Activated naive CD4-positive, alpha-beta T cell treated with anti-CD3 and anti-CD28 coated beads for 36 hours (primary cell): ENCODE measurements at places on chromosomes 6 and 20. TPM values are rescaled to one million over a fixed set of nuclear protein-coding genes. Genes with fewer than 3 reads are reported as not detected.
A peak's percentile ranks its signal among the peaks of the same experiment; 100 is the strongest.

Gene CD93
- total RNA-seq: 0.05 TPM

Gene DNAH8
- total RNA-seq: 0.07 TPM

Gene PPP1R16B
- total RNA-seq: 40.0 TPM

Gene HEY2
- not detected for total RNA-seq

Gene NT5E
- 0.55 TPM for total RNA-seq

Gene PRL
- not detected for total RNA-seq

Gene INSM1
- total RNA-seq: 0.25 TPM

Gene C6orf132
- total RNA-seq: 0.14 TPM

Gene LAMP5
- total RNA-seq: not detected

Gene SIRPB2
- total RNA-seq: not detected

Gene RAB44
- not detected for total RNA-seq

- peak overlapping the region; percentile 100 for H3K27ac ChIP-seq
- DNase-seq: no peak
- peak overlapping the region; percentile 99 for H3K4me3 ChIP-seq
These were observed 1.1 kb upstream of the AFG1L start for GRCh38 chr6:108293527-108294296.

DNA sequence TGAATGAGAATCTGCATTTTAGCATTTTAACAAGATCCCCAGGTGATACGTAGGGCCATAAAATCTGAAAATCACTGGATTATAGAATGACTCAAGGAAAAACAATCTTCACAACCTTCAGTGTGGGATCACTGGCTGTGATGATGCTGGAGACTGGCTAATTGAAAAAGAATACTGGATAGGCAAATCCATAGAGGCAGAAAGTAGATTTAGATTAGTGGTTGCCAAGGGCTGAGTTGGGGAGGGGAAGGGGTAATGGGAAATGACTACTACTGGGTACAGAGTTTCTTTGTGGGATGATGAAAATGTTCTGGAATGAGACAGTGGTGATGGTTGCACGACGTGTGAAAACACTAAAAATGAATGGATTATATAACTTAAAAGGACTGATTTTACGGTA is 84.1 kb downstream of the CDK19 start:
- H3K4me3 ChIP-seq: no peak overlapping the region
- no peaks in the 10 kb centered on the region for H3K4me1 ChIP-seq
- peak overlapping the region; percentile 65 for H3K27ac ChIP-seq
- no peaks in the 10 kb centered on the region for H3K36me3 ChIP-seq
- DNase-seq: no peak
- H3K27me3 ChIP-seq: no peaks in the 10 kb centered on the region

DNA sequence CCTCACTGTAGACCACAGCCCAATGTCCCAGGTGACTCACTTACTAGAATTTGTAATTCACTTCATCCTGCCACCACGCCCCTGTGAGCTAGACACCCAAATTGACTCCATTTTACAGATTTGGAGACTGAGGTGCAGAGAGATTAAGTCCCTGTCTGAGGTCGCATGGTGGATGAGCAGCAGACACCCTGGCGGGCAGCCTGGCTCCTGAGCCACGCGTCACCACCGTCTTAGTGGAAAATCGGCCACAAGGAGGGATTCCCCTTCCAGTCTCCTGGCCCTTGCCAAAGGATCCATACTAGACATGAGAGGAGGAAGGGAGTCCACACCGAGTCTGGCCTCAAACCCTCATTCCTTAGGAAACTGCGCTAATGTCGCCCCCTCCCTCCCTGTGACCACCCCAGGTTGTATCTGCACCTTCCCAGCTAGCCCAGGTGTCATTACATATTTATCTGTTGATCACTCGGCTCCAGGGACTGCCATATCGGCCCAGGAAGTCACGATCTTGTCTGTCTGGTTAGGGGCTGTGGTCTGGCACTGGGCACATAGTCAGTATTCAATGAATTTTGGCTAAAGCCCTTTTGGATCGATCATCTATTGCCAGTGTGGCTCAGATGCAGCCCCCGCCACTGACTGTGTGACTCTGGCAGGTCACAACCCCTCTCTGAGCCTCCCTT is 25.7 kb upstream of the PTGIS start:
- no peak for DNase-seq
- no peaks in the 10 kb centered on the region for H3K27me3 ChIP-seq
- H3K36me3 ChIP-seq: no peaks in the 10 kb centered on the region
- H3K27ac ChIP-seq: peak overlapping the region; percentile 65
- peaks cover 42% of the 10 kb centered on the region for H3K4me1 ChIP-seq

DNA sequence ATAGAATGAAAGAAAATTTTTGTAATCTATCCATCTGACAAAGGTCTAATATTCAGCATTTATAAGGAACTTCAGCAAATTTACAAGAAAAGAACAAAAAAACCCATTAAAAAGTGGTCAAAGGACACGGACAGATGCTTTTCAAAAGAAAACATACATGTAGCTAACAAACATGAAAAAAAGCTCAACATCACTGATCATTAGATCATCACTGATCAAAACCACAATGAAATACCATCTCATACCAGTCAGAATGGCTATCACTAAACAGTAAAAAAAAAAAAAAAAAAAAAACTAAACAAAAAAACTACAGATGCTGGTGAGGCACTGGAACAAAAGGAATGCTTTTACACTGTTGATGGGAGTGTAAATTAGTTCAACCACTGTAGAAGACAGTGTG is 837.1 kb downstream of the EPHA7 start:
- H3K27ac ChIP-seq: no peak overlapping the region
- no peaks in the 10 kb centered on the region for H3K36me3 ChIP-seq
- DNase-seq: no peak
- H3K27me3 ChIP-seq: no peaks in the 10 kb centered on the region

DNA sequence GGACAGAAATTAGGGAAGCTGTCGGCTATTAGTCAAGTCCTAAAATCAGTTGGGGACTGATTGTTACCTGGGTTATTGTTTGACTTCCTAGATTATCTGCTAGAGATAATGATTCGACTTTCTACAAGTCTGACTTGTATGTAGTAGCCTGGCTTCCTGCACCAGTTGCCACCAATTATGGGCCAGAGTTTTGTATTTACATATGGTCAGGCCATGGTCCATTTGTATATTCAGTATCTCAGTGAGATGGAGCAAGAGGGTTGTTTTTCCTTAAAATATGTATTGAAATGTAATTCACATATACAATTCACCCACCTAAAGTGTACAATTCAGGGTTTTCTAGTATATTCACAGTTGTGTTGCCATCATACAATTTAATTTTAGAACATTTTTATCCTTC is 130.6 kb upstream of the PHACTR3 start:
- no peaks in the 10 kb centered on the region for H3K4me1 ChIP-seq
- no peak for DNase-seq
- H3K36me3 ChIP-seq: no peaks in the 10 kb centered on the region
- H3K27me3 ChIP-seq: peaks cover 3% of the 10 kb centered on the region

- H3K36me3 ChIP-seq: peaks cover 2% of the 10 kb centered on the region
- H3K4me3 ChIP-seq: no peak overlapping the region
- H3K27me3 ChIP-seq: no peaks in the 10 kb centered on the region
- H3K4me1 ChIP-seq: no peaks in the 10 kb centered on the region
These were observed 79.4 kb downstream of the FOXC1 start for GRCh38 chr6:1689141-1689540.

DNA sequence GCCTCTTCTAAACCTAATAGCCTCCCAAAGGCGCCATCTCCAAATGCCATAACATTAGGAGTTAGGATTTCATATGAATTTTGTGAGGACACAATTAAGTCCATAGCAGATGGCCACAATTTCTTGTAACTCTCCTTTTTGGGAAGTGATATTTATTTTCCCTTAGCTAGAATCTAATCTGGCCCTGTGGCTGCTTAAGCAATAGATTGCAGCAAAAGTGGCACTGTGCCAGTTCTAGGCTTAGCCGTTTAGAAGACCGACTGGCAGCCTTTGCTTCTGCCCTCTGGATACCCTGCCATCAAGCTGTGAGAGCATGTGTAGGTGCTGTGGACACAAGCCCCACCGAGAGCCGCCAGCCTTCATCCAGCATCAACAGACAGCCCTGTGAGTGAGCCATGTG is 15.9 kb upstream of the ADGB start:
- H3K4me3 ChIP-seq: no peak overlapping the region
- no peaks in the 10 kb centered on the region for H3K4me1 ChIP-seq
- DNase-seq: no peak
- H3K27ac ChIP-seq: no peak overlapping the region

DNA sequence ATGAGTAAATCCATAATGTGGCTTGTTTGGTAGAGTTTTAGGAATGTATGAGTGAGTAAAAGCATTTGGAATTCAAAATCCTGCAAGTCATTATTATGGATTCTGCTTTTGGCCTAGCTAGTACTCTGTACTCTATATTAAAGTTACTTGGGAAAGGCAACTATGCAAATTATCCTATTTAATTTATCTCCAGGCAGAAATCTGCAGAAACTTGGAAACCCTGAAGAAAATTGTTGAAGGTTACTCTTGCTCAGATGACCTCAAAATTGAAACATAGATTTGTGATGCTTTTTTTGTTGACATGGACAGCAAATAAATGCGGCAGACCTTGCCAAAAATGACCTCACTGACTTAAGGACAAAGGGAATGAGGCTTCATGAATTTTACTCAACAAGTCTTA is 477.1 kb upstream of the EYS start:
- no peak overlapping the region for H3K4me3 ChIP-seq
- H3K27ac ChIP-seq: no peak overlapping the region
- H3K27me3 ChIP-seq: no peaks in the 10 kb centered on the region
- DNase-seq: no peak
- H3K36me3 ChIP-seq: no peaks in the 10 kb centered on the region

GRCh38 chr20:1275919-1276318 is 9.8 kb downstream of the SNPH start:
- H3K4me1 ChIP-seq: peaks cover 44% of the 10 kb centered on the region
- H3K27ac ChIP-seq: no peak overlapping the region
- H3K36me3 ChIP-seq: no peaks in the 10 kb centered on the region

DNA sequence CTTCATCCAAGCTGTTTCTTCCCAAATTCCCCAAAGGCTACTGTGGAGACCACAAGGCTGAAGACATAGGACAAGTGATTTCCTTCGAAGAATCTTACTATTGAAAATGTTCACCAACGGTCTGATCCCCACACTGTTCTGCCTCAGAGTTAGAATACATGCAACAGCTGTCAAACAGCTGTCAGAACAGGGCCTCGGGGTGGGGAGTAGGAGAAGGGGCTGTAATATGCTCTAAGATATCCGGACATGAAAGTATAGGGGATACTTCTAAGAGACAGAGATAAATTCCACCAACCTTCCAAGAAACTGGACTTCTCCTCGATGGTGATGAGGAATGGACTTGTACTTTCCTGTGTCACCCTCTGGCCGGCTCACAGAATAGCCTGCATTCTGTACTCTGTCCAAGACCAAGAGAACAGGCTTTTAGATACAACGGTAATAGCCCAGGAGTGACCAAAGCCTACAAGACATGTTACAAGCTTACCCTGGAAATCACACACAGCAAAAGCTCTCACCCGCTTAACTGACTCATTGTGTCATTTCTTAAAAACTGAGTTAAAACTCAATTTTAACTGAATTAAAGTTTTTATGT is 69.2 kb upstream of the PTGIS start:
- no peak overlapping the region for H3K4me3 ChIP-seq
- peaks cover 39% of the 10 kb centered on the region for H3K36me3 ChIP-seq
- H3K27me3 ChIP-seq: no peaks in the 10 kb centered on the region
- DNase-seq: no peak
- no peaks in the 10 kb centered on the region for H3K4me1 ChIP-seq

GRCh38 chr6:143232849-143233248 is 172.2 kb downstream of the AIG1 start:
- peak; percentile 59 for DNase-seq
- H3K4me3 ChIP-seq: no peak overlapping the region
- H3K27ac ChIP-seq: no peak overlapping the region

- no peak overlapping the region for H3K4me3 ChIP-seq
- no peaks in the 10 kb centered on the region for H3K4me1 ChIP-seq
- no peak overlapping the region for H3K27ac ChIP-seq
- no peaks in the 10 kb centered on the region for H3K27me3 ChIP-seq
These were observed 22.8 kb downstream of the NPEPL1 start for GRCh38 chr20:58715391-58715800.

DNA sequence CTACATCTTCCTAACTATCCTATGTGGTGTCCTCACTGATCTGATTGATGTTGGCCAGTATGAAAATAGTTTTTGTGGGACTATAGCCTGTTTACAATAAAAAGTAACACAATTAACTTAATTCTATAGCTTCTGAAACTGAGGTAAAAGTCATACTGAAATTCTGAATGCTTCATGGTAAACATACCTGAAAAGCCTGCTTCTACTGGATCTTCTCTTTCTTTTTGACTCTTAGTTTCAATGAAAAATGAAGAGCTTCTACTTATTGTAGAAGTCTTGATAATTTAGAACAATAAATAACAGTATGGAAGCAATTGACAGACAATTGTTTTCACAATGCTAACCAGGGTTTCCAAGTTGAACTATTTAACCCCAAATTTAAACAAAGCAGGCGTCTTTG is 383.9 kb upstream of the MMS22L start:
- no peak overlapping the region for H3K27ac ChIP-seq
- DNase-seq: no peak
- H3K4me3 ChIP-seq: no peak overlapping the region
- no peaks in the 10 kb centered on the region for H3K27me3 ChIP-seq

DNA sequence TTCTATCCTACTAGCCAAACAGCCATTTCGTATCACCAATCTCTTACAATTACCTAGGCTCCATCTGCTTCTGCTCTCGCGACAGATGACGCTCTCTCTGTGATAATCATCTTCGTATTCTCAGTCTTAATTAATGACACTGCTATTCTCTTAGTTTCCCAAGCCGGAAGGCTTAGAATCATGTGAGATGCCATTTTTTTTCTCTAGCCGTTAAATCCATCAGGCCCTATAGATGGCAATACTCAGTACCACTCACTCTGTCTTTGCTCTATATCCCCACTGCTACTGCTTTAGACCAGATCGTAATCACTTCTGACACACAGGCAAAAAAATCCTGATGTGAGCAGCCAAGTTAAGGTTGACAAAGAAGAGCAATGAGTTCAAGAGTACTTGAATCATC is 2.1 kb upstream of the THEMIS start:
- peak overlapping the region; percentile 49 for H3K4me3 ChIP-seq
- peaks cover 2% of the 10 kb centered on the region for H3K36me3 ChIP-seq

DNA sequence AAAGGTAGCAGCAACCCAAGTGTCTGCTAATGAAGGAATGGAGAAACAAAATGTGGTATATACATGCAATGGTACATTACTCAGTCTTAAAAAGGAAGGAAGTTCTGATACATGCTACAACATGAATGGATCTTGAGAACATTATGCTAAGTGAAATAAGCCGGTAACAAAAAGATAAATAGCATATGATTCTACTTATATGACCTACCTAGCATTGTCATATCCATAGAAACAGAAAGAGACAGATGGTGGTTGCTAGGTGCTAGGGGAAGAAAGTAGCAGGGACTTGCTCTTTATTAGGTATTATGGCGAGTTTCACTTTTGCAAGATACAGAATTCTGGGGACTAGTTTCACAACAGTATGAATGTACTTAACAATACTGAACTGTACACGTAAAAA is 46.6 kb downstream of the UBR2 start:
- no peak overlapping the region for H3K4me3 ChIP-seq
- peaks cover 11% of the 10 kb centered on the region for H3K36me3 ChIP-seq
- no peaks in the 10 kb centered on the region for H3K27me3 ChIP-seq
- H3K27ac ChIP-seq: no peak overlapping the region
- DNase-seq: no peak
